ENCODE measurements at places on chromosomes 5 and 9. TPM values are rescaled to one million over a fixed set of nuclear protein-coding genes. Genes with fewer than 3 reads are reported as not detected.

DNA sequence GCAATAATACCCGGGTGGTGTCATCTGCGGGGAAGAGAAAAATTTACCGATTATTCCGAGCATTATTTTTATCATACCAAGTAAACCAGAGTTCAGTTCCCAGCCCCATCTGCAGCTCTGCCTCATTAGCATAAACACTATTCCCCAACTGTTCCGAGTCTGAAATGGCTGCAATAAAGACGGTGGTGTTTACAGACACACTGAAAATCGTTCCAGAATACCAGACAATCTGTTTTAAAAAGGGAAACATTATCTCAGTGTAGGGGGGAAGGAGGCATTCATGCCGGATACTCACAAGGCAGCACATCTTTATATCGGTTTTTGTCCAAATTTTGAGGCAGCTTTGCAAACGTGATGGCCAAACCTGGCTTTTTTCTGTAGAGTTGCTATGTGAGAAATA lies 70.3 kb upstream of the EPB41L4B start:
- DNase-seq = no peak

GRCh38 chr9:127197861-127198430 lies 66.6 kb upstream of the GARNL3 start:
- DNase-seq = no peak

- DNase-seq = no peak
These were observed 45.0 kb downstream of the UBE2R2 start for GRCh38 chr9:33861917-33862453.

- peak; percentile 23 for DNase-seq
These were observed 97.8 kb downstream of the TSSK1B start for GRCh38 chr5:113336975-113337374.

- DNase-seq = no peak
These were observed 94.6 kb upstream of the RASGRF2 start for GRCh38 chr5:80865551-80865950.

The HTR4 gene
- total RNA-seq = not detected

The NAIP gene
- 33.5 TPM for total RNA-seq

The SH3TC2 gene
- total RNA-seq = 0.69 TPM
